ENCODE measurements at places on chromosomes 12 and 14.

DNA sequence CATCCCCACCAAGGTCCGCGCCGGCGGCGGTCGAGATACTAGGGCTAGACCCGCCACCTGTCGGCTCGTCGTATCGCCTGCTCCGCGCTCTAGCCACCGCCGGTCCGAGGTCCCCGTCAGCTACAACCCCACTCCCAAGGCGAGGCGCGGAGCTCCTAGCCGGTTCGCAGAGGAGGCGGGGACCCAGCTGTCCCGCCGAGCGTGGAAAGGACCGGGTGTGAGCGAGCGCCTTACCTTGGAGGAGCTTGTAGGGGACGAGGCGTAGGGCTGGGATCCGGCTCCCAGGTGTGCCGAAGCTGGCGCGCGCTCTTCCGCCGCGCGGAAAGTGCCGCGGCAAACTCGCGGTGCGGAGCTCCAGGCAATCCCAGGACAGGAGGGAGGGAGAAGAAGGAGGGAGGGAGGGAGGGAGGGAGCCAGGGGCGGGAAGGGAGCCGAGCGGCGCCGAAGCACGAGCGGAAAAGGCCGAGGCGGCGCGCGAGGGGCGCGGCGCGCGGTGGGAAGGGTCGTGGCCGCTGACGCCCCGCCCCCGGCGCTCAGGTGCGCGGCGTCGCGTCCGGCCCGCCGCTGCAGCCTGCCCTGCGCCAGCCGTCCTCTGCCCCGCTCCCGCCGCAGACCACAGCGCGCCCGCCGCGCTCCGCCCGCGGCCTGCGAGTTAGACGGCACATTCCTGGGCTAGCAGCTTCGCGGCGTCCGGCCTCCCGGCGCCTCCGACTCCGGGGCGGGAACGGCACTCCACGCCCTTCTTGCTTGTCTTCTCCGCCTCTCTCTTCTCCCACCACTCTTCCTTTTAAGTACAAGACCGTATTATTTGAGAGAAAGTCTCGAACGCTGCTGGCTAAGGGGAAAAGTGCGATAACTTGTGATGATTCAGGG is at the start of gene PAWR:
PAWR (minus strand) TSS at position 327 of the 873 bp plus-strand sequence. CDS start 720 bp downstream, outside the sequence.
- DNase-seq, result peak; percentile 81

DNA sequence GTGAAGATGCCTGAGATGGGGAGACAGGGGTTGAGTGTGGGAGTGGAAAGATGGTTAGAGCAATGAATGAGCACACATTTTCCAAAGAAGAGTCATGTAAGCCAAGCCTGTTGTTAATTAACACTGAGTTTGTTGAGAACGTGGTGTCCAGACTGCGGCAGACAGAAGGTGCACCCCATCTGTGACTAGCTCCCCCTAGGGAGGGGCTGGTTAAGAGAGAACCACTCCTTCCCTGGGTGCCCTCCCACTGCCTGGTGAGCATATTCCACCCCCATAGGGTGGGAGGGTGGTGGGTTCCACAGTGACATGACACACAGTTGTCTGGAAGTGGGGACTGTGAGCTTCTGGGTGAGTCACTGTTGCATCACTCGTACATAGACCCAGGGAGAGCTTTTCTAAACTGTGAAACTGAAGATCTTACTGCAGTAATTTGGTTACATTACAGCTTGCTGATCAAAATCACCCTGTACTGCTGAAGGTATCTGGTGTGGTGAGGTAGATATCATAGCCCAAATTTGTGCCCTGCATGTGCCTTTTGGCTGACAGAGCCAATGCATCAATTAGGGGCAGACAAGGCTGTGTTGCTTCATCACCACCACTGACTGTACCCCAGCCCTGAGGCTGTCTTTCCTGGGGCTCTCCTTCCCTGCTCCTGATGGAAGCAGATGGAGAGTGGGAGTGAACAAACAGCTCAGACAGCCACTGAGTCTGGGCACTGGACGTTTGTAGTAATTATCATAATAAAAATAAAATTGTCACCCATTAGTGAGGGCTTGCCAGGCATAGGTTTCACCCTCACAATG is 150.9 kb downstream of the EMP1 start:
- peak; percentile 89 for DNase-seq

GRCh38 chr14:50758945-50759344 is 72.0 kb downstream of the NIN start:
- no peak for DNase-seq

DNA sequence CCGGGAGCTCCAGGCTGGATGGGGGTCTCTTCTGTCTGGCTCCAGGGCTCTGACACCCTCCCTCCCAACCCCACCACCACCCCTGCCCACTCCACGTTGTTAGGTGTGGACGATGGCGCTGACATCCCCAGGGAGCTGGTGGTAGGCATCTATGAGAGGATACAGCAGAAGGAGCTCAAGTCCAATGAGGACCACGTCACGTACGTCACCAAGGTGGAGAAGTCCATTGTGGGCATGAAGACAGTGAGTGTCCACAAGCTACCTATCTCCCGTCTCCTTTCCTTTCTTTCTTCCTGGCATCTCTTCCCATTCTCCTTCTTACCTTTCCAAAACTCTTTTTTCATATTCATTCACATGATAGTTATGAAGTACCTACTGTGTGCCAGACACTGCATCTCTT is 52.1 kb downstream of the SLC6A12 start:
- DNase-seq, result no peak

DNA sequence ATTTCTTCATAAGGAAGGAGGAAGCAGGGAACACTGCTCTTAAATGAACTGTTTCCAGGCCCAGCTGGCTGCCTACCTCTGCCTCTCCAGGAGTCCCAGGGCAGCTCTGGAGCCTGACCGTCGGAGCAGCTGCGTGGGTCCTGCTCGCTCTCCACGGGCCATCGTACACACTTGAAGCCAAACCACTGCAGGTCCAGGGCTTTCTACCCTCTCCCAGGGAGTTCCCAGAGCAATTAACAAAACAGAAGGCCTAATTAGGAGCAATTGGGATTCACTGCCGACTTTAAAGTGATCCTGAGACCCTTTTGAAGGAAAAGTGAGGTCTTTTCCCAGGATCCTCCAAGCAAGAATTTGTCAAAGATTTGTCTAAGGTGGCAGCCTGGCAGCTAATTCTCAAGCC is 76.9 kb downstream of the OTX2 start:
- DNase-seq, result no peak

DNA sequence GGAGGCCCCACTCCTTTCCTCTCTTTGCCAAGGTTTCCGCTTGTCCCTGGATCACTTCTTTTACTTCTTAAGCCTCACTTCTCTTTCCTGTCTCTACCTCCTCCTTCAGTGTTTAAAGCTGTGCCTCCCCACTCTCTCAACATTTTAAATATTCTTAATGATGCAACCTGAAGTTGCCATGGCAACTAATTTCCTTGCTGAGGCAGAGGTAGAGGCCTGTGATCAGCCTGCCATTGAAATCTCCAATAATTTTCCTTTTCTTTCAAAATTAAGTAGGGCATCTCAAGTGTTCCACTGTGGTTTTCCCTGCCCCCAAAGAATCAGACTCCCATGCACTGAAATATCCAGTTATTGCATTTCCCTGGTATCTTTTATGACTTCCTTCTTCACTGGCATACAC is 108.6 kb upstream of the VRK1 start:
- no peak for DNase-seq

- DNase-seq, result no peak
Measured at GRCh38 chr14:32102152-32102787, 25.2 kb downstream of the ARHGAP5 start.

GRCh38 chr14:77947372-77947771 is 147.5 kb downstream of the ADCK1 start:
- no peak for DNase-seq

DNA sequence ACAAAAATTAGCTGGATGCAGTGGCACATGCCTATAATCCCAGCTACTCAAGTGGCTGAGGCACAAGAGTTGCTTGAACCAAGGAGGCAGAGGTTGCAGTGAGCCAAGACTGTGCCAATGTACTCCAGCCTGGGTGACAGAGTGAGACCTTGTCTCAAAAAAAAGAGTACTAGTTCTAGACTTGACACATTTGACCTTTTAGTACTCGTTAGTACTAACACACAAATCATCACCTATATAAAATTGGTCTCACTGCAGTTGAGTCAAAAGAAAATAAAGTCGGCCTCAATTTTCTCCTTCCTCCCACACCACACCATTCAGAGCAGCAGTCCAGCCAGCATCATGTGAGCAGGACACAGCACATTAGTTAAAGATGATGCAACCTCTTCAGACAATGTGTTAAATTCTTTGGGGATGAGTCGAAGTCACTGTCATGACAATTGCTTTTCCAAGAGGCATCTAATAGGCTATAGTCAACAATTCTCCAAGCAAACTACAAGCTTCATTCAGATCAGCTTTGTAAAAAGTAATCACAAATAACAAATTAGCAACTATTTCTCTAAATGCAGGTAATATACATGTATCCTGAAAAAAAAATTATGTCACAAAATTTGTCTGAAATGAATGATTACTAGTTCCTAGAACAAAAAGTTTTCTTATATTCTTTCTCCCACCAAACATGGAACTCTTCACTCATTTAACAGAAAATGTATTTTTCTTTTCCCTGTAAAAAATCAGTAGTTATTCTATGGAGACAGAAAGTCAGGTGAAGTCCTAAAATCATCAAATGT is 55.6 kb downstream of the CLIP1 start:
- peak; percentile 90 for DNase-seq

GRCh38 chr12:131486451-131487230 is 224.2 kb upstream of the SFSWAP start:
- DNase-seq, result no peak

GRCh38 chr12:27385766-27386564 is 53.3 kb downstream of the BMAL2 start:
- DNase-seq, result no peak
